ENCODE measurements at places on chromosomes 1 and 21.

DNA sequence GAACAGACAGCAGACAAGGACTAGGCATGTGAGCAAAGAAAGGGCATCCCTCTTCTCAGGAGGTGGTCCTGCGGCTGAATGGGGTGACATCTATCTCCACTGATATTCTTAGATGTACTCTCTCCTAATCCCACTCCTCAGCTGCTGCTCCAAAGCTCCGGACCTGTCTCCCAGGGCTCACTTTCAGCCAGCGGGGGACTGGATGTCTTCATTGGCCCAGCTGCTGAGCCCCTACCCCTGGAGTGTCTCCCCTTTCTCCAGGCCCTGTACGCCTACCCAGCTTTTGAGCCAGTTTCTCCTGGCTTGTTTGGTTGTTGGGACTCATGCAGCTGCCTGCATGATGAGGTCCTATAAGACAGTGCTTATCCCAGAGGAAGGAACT lies 28.8 kb upstream of the CSF1 start:
- no peak for DNase-seq

GRCh38 chr1:5125208-5125607 lies 470.8 kb downstream of the AJAP1 start:
- DNase-seq = no peak

GRCh38 chr1:15757016-15757543 lies 1.5 kb upstream of the FBLIM1 start:
- no peak for DNase-seq

GRCh38 chr21:33348706-33349105 lies 23.9 kb downstream of the IFNAR1 start:
- DNase-seq = no peak

DNA sequence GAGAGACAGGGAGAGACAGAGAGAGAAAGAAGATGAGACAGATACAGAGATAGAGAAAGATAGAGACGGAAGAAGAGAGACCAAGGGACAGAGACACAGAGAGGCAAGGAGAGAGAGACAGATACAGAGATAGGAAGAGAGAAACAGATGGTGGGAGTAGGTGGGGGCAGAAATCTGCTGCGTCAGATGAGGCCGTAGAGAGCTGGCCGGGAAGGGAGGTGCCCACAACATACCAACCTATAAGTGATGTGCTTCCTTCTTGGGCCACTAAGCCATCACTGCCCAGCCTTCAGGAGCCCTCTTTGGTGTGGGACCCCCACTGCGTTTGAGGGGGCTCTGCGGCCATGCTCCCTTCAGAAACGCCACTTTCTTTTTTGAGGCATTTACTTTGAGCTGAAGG lies 307.6 kb upstream of the VAMP3 start:
- DNase-seq = no peak
